ENCODE measurements at places on chromosomes 11 and 22.

DNA sequence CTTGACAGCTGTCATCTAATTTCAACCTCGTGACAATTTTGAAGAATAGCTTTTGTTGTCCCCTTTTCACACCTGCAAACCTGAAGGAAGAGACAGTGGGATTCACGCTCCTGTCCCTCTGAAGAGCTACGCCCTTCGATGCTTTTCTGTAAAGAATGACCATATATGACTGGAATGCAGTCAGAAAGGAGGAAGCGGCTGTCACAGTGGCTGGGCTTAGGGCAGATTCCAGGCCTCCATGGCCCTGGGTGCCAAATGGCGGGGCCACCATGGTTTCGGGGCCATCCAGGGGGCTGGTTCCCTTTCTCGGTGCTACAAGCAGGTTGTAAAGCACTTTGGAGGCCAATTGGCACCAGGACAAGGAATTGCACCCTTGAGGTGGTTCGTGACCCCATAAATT, 22.2 kb upstream of the FGF19 start:
- DNase-seq: no peak

DNA sequence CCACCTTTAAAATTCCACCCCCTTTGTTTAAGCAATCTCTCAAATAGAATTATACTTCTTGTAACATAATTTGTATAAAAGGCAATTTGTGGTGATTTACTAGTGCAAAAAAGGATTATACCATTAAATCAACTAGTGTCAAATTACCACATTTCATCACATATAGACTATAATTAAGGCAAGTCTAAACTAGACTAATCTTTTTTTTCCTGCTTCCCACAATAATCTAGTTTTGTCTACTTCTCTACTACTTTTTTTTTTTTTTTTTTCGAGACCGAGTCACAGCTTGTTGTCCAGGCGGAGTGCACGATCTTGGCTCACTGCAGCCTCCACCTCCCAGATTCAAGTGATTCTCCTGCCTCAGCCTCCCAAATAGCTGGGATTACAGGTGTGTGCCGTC, 36.1 kb upstream of the FZD4 start:
- no peak for DNase-seq

- DNase-seq: no peak
Measured at GRCh38 chr11:35216962-35217678, 78.1 kb downstream of the CD44 start.

- no peak for DNase-seq
Measured at GRCh38 chr22:50486561-50487289, at the start of gene MIOX. Gene MIOX (plus strand): TSS chr22:50486859. CDS start chr22:50486898, 39 bp downstream.

- no peak for DNase-seq
Measured at GRCh38 chr11:129313541-129314297, 61.9 kb upstream of the BARX2 start.

- DNase-seq: no peak
Measured at GRCh38 chr22:48135592-48135991, 1373.1 kb downstream of the TBC1D22A start.

DNA sequence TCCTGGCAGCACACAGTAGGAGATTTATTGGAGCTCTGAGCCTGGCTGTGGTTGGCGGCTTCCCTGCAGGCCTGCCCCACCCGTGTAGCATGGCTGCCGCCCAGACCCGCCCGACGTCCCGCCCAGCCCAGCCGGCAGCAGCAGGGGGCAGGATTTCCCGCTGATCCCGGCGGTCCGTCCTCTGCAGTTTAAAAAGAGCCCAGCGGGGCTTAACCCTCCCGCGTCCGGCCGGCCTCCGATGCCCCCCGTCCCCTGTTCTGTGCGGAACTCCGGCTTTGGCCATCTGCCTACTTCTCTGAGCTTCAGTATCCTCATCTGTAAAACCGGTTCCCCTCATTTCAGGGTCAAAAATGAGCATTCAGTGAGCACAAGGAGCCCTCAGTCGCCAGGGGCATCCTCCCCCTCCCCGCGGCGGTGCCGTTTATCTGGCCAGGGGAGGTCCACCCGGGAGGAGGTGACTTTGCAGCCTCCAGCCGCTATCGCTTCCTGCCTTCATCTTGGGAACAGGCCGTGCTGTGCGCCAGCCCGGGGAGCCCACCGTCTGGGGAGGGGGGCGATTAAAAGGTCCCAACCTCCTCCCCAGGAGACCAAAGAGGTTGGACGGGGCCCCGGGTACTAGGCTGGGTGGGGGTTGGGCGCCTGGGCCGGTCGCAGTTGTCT, at the start of gene GAS2L1:
GAS2L1 (plus strand) TSS at position 476 of the 660 bp plus-strand sequence. CDS start 1,456 bp downstream, outside the sequence.
- peak; percentile 33 for DNase-seq

GRCh38 chr11:65595543-65596281, at the start of gene KCNK7:
Gene KCNK7 (minus strand): TSS chr11:65595800. CDS start chr11:65595772, 28 bp downstream.
- no peak for DNase-seq

GRCh38 chr11:72939031-72939430, 124.8 kb downstream of the ATG16L2 start:
- DNase-seq: no peak
